ENCODE measurements at places on chromosomes 3 and 15. TPM values are rescaled to one million over a fixed set of nuclear protein-coding genes. Genes with fewer than 3 reads are reported as not detected.

CD200 gene
- total RNA-seq, result 0.28 TPM

ABHD5 gene
- 22.5 TPM for total RNA-seq

STT3B gene
- total RNA-seq, result 128 TPM

HRH1 gene
- 0.33 TPM for total RNA-seq

ISL2 gene
- 0.14 TPM for total RNA-seq

CNTN3 gene
- total RNA-seq, result 0.84 TPM

ADIPOQ gene
- total RNA-seq, result not detected

Measured in liver (tissue), 10 donors.